NCI-H1417 treated with DMSO at 0.1 percent for 48 hours (cell line): ENCODE measurements at places on chromosomes 3 and 15.

DNA sequence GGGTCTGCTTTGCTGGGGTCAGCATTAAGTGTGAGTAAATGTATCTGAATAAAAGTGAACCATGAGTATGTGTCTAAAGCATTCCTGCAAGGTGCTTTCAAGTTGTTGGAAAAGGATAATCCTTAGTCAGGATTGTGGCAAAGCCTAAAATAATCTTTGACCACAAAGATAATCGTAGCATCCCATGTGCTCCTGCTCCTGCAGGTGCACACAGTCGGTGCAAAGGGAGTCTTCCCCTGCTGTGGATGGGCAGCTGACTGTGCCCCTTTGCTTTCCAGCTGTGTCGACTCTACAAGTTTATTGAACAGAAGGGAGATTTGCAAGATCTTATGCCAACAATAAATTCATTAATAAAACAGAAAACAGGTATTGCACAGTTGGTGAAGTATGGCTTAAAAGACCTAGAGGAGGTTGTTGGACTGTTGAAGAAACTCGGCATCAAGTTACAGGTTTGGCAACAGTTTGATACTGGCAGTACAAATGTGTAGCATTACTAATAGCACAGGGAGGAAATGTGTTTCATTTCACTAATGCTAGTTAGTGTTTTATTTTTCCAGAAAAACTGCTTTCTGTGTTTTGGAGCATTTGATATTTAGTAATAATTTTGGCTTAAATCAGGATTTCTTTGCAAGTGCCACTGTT, 22.6 kb downstream of the SRP14 start:
- no peak for DNase-seq

DNA sequence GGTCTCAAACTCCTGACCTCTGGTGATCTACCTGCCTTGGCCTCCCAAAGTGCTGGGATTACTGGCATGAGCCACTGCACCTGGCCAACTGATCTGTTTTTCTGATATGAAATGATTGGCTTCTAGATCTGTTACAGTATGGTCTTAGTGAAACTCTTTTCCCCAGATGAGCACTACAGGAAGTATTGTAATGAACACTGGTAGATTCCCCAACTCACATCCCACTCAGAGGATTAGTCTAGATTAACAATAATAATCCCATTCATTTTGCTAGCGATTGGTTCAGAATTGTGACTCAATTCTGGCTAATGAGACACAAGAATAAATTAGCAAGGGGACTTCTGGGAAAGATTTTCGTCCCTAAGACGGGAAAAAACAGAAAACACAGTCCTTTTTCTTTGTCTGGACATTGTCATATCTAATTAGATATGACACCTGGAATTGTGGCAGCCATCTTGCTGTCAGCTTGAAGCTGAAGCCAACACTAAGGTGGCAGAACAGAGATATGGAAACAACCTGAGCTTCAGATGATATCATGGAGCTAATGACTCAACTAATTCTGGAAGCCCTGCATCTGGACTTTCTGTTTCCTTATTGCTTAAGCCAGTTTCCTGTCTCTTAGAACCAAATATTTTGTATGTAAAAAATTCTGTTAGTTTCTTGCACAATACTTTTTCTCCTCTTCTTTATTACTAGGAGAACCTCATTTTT, 17.4 kb upstream of the NPTN start:
- no peak for DNase-seq

DNA sequence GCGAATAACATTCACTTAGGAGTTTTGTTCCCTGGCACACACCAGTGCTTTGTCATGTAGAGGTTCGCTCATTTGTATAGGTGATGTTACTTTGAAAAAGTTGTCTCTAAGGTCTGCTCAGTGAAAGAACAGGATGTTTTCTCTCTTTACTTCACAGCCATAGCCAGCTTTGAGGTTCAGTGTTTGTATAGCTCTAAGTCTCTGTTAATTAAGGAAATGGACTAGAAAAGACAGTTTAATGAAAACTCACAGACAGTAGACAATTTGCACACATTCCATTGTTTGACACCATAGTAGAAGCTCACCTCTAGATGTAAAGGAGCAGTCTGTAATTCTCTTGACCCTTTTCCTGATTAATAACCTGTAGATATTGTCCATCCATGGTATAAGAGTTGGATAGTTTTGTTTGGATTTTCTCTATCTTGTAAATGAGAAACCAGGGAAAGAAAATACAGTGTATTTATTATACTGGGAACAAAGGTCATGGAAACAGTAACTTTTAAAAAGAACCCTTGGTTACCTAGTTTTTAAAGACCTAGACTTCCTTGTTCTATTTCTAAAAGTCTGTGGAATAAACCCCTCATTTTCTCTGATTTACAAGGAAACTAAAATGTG, 50.4 kb downstream of the PDE8A start:
- no peak for DNase-seq

- no peak for DNase-seq
These were observed 55.7 kb downstream of the OXNAD1 start for GRCh38 chr3:16320711-16321110.

DNA sequence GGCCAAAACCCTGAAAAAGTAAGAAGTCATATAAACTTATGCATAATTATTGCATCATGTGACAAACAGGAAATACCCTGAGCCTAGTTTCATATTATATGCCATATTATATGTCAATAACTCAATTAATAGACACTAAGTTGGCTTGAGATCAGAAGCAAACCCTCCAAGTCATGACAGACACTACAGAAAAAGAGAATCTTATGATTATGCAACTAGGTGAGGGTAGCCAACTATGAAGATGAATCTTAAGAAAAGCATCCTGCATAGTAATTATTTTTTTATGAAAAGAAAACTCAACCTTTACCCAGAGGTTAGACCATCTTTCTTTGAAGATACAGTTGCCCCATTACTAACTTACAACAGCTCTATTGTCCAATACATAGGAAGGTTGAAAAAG, 192.4 kb upstream of the VEPH1 start:
- no peak for DNase-seq
